Urinary bladder (tissue), 4 donors: ENCODE measurements at places on chromosomes 5 and 9. TPM values are rescaled to one million over a fixed set of nuclear protein-coding genes. Genes with fewer than 3 reads are reported as not detected.

- DNase-seq = no peak
These were observed 25.7 kb downstream of the NCS1 start for GRCh38 chr9:130197888-130198287.

DNA sequence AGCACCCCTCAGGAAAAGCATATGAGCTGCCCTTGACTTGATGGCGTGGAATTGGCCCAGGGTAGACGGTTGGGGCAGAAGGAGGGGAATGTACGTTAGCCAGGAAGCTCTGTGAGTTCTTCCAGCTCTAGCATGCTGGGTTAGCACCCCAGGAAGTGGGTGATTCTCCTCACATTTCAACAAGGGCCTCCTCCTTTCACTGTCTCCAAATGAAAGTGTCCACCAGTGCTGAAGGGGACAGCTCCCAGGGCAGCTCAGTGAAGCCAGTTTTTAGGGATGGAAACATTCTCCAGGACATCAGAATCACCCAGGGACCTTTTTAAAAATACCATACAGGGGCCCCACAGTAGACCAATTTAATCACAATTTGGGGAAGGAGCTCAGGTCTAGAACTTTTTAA lies 17.2 kb upstream of the AFAP1L1 start:
- DNase-seq = no peak

PCDHAC1 gene
- 0.13 TPM for polyA plus RNA-seq

DNA sequence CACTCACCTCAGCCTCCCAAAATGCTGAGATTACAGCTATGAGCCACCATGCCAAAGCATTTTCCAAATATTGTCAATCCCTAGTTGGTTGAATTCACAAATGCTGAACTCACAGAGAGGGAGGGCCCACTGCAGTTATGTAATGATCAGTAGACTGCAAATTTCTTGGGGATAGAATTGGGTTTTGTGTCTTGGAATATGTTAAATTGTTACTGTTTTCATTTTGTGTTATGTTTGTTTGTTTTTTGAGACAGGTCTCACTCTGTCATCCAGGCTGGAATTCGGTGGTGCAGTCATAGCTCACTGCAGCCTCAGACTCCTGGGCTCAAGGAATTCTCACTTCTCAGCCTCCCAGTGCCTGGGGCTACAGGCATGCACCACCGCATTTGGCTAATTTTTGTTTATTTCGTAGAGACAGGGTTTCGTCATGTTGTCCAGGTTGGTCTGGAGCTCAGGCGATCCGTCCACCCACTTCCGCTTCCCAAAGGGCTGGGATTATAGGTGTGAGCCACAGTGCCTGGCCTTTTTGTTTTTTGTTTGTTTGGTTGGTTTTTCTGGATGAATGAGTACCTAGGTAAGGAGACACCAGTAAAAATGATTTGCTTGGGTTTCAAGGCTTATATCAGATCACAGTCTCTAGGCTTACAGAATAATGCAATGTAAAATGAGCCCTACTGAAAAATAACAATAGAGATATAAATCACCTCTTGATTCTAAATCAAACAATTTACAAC lies 31.5 kb upstream of the LMNB1 start:
- DNase-seq = no peak

DNA sequence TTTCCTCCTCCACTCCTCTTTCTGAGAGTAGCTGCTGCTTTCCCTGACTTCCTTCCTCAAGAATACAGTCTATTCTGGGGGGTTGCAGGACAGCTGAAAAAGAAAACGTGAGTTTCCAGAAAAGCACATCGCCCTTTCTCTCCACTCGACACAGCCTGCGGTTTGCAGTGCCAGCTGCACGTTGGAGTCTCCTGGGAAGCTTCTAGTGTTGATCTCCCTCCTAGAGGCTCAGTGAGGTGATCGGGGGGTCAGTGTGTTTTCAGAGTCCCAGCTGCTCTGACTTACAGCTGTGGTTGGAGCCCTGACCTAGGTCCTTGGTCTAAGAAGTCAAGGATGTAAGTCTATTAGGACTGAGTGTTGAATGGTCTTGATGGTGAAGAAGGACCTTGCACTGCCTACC lies 25.0 kb upstream of the SUSD3 start:
- DNase-seq = no peak

GRCh38 chr5:77329664-77330430 lies 119.4 kb downstream of the PDE8B start:
- DNase-seq = no peak

DNA sequence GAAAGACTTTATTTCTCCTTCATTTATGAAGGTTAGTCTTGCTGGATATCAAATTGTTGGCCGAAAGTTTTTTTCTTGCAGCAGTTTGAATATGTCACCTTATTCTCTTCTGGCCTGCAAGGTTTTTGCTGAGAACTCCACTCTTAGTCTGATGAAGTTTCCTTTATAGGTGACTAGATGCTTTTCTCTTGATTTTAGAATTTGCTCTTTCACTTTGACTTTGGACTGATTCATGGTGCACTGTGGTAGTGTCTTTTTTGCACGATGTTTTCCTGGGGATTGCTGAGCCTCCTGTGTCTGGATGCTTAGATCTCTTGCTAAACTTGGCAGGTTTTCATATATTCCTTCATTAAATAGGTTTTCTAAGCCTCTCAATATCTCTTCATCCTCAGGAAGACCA lies 12.4 kb downstream of the AHRR start:
- DNase-seq = no peak

GRCh38 chr9:113139225-113139829 lies 11.5 kb upstream of the SLC31A2 start:
- DNase-seq = no peak

DNA sequence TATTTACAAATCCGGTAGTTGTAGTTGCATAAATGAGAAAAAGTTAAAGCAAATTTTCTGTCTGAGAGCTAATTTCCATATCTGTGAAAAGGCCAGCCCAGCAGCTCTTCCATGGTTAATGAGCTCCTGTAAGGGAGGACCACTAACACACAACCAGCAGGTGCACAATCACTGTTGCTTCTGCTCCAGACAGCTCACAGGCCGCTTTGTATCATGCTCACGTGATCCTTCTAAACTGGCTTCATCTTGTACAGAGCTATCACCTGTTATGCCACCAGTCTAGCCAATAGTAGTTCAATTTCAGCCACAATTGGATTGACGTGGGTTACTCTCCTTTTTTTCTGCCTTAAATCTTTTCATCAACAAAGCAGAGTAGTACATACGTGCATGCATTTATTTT lies 38.3 kb upstream of the FBXL17 start:
- no peak for DNase-seq

QRFP gene
- 0.15 TPM for polyA plus RNA-seq

GRCh38 chr9:136031741-136032730 lies 63.1 kb downstream of the NACC2 start:
- DNase-seq = no peak

RETREG1 gene
- 4.7 TPM for polyA plus RNA-seq

GRCh38 chr9:6413365-6414246 lies 607 bp downstream of the UHRF2 start:
- no peak for DNase-seq

ARHGEF39 gene
- 1.1 TPM for polyA plus RNA-seq

TLX3 gene
- polyA plus RNA-seq = 0.16 TPM
